Activated CD8-positive, alpha-beta T cell treated with anti-CD3 and anti-CD28 coated beads for 36 hours (primary cell): ENCODE measurements at places on chromosomes 13 and 19. TPM values are rescaled to one million over a fixed set of nuclear protein-coding genes. Genes with fewer than 3 reads are reported as not detected.

The LEUTX gene
- total RNA-seq: not detected

The FBXO27 gene
- total RNA-seq: 1.9 TPM

The SPACA4 gene
- not detected for total RNA-seq

The HCN2 gene
- total RNA-seq: 0.18 TPM

The KLK15 gene
- not detected for total RNA-seq

The ZNF878 gene
- 1.0 TPM for total RNA-seq

The RASGRP4 gene
- 1.8 TPM for total RNA-seq

The RLN3 gene
- not detected for total RNA-seq
